ENCODE measurements at places on chromosomes 6 and 20. TPM values are rescaled to one million over a fixed set of nuclear protein-coding genes. Genes with fewer than 3 reads are reported as not detected.

The CBLN4 gene
- not detected for total RNA-seq

The SHLD1 gene
- total RNA-seq: 3.1 TPM

The ZNF184 gene
- total RNA-seq: 3.8 TPM

The SAMD3 gene
- total RNA-seq: not detected

The ARMH2 gene
- not detected for total RNA-seq

The ULBP1 gene
- total RNA-seq: 0.94 TPM

The SEMG1 gene
- total RNA-seq: not detected

The LY6G6F gene
- total RNA-seq: not detected

The DUSP15 gene
- total RNA-seq: 0.44 TPM

The FAM83C gene
- not detected for total RNA-seq

The NCOA6 gene
- total RNA-seq: 8.6 TPM

The ADGRF4 gene
- not detected for total RNA-seq

The WFDC5 gene
- not detected for total RNA-seq

The PLTP gene
- total RNA-seq: 6.3 TPM

The PRRT1 gene
- not detected for total RNA-seq

The BTN1A1 gene
- not detected for total RNA-seq

The GHRH gene
- total RNA-seq: not detected

The LSM14B gene
- total RNA-seq: 21.2 TPM

The EDN3 gene
- not detected for total RNA-seq

The GTSF1L gene
- not detected for total RNA-seq

The CST2 gene
- total RNA-seq: not detected

The SLC22A1 gene
- not detected for total RNA-seq

The SLC22A7 gene
- not detected for total RNA-seq

The CLPSL1 gene
- total RNA-seq: not detected

The ZNF334 gene
- 0.54 TPM for total RNA-seq

The HLA-DQA2 gene
- total RNA-seq: not detected

The SAMHD1 gene
- total RNA-seq: 96.3 TPM

The DEFB124 gene
- total RNA-seq: not detected

The MUCL3 gene
- not detected for total RNA-seq

The PACSIN1 gene
- total RNA-seq: not detected

The BPIFB1 gene
- not detected for total RNA-seq

The EPB41L1 gene
- 8.2 TPM for total RNA-seq

The VGLL2 gene
- total RNA-seq: not detected

The PROCR gene
- total RNA-seq: 206 TPM

The GDAP1L1 gene
- not detected for total RNA-seq

The HCK gene
- total RNA-seq: not detected

All from mammary microvascular endothelial cell (primary cell).